ENCODE measurements at places on chromosomes 12 and 14. TPM values are rescaled to one million over a fixed set of nuclear protein-coding genes. Genes with fewer than 3 reads are reported as not detected.

- DNase-seq: no peak
Measured at GRCh38 chr12:6234906-6235305, 34.7 kb downstream of the CD9 start.

DNA sequence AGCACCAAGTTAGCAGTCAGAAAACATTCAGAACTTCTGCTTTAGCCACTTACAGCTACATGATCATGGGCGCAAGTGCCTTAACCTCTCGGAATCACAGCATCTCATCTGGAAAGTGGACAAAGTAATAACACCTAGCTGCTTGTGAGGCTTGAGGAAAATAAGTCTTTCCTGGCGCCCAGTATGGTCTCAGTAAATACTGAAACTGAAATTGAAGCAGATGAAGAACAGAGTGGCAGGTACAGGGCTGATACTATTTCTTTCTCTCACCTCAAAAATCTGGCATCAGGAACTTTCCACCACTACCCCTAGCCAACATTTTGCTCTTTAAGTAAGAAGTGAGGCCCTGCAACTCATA lies 129.7 kb upstream of the FUT8 start:
- no peak for DNase-seq

- DNase-seq: no peak
Measured at GRCh38 chr14:74593241-74593953, 18.6 kb downstream of the LTBP2 start.

DNA sequence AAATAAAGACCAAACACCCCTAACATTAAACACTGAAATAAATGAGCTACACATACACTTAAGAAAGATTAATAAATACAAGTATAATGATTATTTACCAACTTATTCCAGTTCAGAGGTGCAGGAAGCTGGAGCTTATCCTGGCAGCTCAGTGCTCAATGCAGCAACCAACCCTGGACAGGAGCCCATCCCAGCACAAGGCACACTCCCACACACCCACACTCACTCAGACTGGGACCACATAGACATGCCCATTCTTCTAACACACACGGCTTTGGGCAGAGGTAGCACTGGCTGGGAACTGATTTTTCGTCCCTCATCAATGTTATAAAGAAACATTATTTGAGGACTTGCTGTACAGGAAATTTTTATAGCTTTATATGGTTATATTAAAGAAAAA lies 797.4 kb downstream of the RPS29 start:
- DNase-seq: no peak

GRCh38 chr14:92553438-92553837 lies 39.9 kb downstream of the RIN3 start:
- no peak for DNase-seq

DNA sequence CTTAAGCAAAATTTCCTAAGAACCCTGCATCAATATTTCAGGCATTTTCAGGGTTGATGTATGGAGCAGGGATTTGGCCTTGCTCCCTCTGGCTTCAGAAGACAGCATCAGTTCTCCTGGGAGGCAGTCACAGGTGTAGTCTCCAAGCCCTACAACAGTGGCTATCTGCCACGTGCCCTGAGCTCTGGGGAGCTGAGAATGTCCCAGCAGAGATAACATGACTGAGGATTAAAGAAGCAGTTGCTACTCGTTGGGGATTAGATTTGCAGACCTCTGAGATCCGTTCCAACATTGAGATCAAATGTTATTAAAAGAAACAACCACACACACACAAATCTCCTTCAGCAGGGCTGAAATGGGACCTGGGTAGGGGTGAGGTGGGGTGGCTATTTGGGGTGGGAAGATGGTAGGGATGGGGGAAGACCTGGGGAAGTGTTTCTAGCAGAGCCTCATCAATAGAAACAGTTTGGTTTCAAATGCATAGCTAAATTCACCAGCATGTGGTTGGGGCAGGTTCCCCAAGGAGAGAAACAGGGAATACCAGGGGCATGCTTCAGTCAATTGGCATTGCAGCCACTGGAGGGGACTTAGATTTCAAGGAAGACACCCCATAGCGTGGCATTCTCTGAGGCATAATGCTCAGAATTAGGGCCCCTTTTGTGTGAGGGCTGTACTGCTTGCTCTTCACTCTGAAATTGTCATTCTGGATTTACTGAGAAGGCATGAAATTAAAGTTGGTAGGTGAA lies 15.2 kb upstream of the FAM234B start:
- DNase-seq: no peak

- DNase-seq: no peak
Measured at GRCh38 chr12:69241438-69242092, 2.2 kb downstream of the CPSF6 start.

DNA sequence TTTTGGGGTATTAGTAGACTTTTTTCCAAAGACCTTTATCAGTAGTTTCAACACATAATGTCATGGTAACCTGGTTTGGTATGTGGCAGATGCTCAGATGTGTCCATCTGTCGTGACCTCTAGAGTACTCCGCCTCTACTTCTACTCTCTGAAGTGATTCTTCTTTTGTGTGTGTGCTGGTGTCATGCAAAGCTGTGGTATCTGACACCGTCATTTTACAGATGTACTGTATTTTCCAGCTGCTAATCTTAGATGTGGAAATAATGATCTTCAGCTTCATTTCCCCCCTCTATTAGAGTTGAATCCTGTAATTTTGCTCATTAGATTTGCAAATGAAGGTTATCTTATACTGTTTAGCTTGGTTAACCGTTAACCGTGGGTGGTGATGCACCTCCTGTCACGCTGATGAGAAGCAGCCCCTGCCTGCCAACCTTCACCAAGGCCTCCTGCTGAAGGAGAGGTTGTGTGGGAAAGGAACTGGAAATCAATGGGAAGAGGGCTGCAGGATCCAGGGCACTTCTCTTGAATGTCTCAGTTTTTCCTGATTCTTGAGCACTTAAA lies 222.4 kb upstream of the AMIGO2 start:
- no peak for DNase-seq

- peak; percentile 4 for DNase-seq
Measured at GRCh38 chr14:42541535-42542001, 934.9 kb downstream of the LRFN5 start.

- no peak for DNase-seq
Measured at GRCh38 chr14:101947577-101947903, 16.8 kb upstream of the DYNC1H1 start.

- no peak for DNase-seq
Measured at GRCh38 chr14:63510538-63510937, 32.6 kb downstream of the PPP2R5E start.

GRCh38 chr12:8561011-8561410 lies 20.3 kb upstream of the CLEC4E start:
- no peak for DNase-seq

DNA sequence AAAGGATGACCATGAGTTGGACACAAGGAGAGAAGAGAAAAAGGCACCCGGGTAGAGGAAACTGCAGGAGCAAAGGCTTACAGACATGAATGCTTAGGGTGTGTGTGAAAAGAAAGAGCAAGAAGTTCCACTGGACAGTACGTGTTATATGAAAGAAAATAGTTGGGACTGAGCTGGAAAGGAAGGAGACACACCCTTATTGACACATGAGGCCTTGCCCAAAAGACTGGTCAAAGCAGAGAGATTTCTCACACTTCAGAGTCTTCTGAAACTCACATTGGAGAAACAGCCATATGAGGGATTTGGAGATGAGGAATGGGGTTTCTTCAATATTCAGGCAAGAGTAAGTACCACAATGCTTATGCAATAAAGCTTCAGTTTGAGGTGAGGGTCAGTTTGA lies 56.0 kb downstream of the TTC9 start:
- no peak for DNase-seq

DNA sequence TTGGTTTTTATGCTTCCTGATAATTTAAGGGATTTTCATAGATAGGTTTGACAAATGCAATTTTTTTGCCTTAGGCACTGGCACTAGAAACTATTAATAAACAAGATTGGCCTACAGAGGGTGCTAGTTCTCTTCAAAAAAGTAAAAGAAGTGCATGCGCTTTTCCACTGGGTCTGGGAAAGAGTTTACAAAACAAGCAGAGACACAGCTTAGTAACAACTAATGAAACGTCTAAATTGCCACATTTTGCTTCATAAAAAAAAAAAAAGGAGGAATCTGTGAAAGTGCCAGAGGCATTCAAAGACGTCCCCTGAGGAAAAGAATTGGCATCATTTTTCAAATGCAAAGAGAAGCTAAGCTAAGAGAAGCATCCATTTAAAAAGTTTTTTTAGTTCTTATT lies 58.3 kb upstream of the EEA1 start:
- peak; percentile 79 for DNase-seq

DNA sequence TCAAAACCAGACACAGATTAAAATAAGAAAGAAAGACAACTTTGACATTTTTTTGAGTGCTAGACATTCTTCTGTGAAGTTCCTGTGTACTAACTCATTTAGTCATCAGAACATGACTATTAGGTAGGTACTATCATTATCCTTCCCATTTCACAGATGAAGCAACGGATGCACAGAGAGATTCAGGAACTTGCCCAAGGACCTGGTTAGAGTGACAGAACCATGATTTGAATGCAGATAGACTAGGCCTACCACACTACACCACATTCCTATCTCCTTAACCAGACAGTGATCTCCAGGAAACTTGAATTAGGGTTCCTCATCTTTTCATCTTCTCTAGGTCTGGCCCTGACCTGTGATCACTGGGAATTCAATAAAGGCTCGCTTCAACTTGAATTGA lies 54.4 kb upstream of the MED13L start:
- no peak for DNase-seq

DNA sequence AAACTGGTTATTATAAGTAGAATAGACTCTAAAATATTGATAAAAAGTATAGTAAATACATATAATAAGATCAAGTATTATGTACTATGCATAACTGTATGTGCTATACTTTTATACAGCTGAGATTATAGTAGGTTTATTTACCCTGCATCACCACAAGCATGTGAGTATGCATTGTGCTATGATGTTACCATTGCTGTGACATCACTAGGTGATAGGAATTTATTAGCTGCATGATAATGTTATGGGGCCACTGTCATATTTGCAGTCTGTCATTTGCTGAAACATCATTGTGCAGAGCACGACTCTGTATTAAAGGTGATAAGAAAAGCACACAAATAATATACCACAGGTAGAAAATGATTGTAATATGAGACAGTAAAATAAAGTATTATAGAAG lies 385.6 kb downstream of the ZFP36L1 start:
- DNase-seq: no peak

DNA sequence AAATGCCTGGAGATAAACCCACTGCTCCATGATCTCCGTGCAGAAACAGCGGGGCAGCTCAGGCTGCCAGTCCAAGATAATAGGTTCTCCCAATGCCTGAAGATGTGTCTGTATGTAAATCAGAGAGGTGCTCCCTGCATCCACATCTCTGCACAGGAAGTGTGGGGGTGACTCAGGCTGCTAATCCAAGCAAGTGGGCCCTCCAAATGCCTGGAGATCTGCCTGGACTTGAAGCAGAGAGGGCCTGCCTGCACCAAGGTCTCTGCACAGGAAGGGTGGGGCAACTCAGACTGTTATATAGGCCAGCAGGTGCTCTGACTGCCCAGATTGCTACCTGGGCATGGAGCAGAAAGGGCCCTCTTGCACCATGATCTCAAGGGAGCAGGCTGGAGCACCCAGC lies 504.7 kb downstream of the LRFN5 start:
- no peak for DNase-seq

DNA sequence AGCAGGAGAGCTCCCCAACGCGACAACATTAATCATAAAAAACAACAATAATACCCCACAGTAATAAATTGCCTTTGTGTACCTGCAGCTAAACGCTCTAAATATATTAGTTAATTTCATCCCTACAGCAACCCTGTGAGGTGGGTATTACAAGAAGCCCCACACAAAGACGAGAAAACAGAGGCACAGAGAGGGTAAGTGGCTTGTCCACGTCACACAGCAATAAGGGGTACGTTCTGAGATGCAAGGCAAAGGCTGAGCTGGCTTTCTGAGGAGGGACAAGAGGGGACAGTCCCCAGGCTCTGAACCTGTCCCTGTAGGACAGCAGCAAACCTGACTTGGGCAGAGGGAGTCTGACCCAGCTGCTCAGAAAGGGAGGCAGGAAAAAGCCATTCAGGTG lies 78.2 kb downstream of the NCOR2 start:
- no peak for DNase-seq

GRCh38 chr12:107704041-107704440 lies 18.4 kb downstream of the PWP1 start:
- no peak for DNase-seq

- DNase-seq: no peak
Measured at GRCh38 chr12:22287776-22288621, 46.5 kb downstream of the ST8SIA1 start.

GRCh38 chr12:66320996-66321395 lies 18.7 kb downstream of the HELB start:
- DNase-seq: no peak

- no peak for DNase-seq
Measured at GRCh38 chr14:35975814-35976213, 149.7 kb downstream of the BRMS1L start.

DNA sequence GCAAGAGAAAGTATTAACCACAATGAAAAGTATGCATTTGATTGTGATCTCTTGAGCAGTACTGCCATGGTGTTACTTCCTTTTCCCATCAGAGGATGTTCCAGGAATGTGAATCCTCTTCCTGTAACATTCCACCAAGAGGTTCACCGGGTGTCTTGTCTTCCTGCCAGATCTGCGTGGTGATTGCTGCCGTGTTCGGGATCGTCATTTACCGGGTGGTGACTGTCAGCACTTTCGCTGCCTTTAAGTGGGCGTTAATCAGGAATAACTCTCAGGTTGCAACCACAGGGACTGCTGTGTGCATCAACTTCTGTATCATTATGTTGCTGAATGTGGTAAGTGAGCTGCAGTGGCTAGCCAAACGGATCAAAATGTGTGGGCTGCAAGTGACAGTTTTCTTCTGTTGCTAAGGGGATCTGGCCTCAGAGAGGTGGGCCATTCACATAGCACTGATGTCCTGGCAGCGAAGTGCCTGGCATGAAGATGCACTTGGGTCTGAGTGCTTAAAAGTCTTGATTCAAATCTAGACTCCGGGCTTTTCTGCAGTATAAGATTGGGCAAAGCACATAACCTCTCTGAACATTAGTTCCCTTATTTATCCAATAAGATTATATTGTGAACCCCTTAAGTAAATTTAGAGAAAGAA lies 123.4 kb downstream of the SLC5A8 start:
- DNase-seq: no peak

DNA sequence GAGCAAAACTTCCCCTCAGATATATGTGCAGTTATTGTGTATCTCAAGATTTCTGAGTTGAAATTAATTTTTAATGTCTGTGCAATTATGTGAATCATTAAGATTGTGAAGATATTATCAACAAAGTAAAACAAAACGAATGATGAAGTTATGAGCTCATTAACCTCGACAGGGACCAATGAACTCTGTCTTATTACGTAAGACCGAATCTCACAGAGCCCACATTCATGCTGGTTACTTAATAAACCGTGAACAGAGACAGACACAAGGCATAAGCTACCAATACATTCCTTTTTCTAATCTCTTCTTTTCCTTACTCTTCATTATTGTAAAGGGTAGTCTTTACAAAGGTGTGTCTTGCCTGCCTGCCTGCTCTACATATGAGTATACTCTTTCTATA lies 568.7 kb downstream of the RPS29 start:
- no peak for DNase-seq

NGB gene
- not detected for polyA plus RNA-seq

ITGB7 gene
- 0.94 TPM for polyA plus RNA-seq

SYNDIG1L gene
- 0.08 TPM for polyA plus RNA-seq

ADAM21 gene
- 0.46 TPM for polyA plus RNA-seq

KRT73 gene
- not detected for polyA plus RNA-seq

IRF2BPL gene
- 45.8 TPM for polyA plus RNA-seq

CLEC4D gene
- polyA plus RNA-seq: not detected

SERPINA12 gene
- not detected for polyA plus RNA-seq

GPR162 gene
- polyA plus RNA-seq: 16.0 TPM

DENR gene
- 55.3 TPM for polyA plus RNA-seq

IGF1 gene
- 31.9 TPM for polyA plus RNA-seq

SPTSSA gene
- 22.9 TPM for polyA plus RNA-seq

IL23A gene
- polyA plus RNA-seq: 0.89 TPM

CD163L1 gene
- 9.3 TPM for polyA plus RNA-seq

GDF3 gene
- not detected for polyA plus RNA-seq

COX8C gene
- polyA plus RNA-seq: 0.63 TPM

Measured in muscle of arm (tissue), 14 donors.